ENCODE measurements at places on chromosomes 6 and 20. TPM values are rescaled to one million over a fixed set of nuclear protein-coding genes. Genes with fewer than 3 reads are reported as not detected.

DNA sequence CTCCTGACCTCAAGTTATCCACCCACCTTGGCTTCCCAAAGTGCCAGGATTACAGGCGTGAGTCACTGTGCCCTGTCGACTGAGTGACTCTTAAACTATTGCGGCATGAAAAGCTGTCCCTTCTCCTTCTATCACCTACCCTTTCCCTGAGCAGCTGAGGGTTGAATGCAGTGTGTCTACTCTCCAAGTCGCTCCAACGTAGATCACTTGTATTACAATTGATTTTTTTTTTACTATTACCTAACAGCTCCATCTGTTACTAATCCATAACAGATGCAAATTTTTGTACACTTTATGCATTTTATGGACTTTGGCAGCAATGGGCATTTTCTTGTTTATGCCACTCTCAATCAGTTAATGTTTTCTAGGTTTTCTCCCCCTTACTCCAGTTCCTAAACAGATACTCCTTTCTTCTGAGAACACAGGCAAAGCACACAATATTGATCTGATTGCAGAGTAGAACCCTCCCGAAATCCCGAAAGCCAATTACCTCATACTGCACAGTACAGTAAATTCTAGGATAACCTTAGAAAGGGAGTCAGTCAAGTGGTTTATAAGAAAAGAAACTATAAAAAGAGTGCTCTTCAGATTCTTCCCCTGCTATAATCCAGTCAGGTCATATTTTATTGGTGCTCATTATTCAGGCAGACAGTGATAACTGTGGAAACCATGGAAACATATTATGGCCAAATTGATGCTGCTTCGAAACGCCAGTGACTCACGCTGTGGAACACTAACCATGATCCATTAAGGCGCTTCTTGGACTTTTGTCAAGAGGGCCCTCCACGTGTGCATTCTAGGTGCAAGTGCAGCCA lies 273.0 kb downstream of the ADGB start:
- no peak for DNase-seq

DNA sequence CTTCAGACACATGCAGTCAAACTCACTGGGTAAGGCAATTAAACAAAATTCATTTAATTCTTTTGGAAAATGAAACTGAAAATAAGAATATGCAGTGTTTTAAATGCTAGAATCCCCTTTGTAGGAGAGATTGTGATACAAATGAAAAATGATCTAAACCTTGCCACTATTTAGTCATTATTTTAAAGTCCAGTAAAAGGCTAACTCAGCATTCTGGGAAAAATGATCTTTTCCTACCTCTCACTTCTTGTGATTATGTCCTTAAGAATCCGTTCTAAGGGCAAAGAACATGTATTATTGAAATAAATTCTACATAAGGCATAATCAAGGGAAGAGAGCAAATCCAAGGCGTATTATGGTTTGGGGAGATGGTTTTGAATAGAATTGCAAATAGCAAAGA lies 46.4 kb downstream of the TINAG start:
- DNase-seq: no peak

DNA sequence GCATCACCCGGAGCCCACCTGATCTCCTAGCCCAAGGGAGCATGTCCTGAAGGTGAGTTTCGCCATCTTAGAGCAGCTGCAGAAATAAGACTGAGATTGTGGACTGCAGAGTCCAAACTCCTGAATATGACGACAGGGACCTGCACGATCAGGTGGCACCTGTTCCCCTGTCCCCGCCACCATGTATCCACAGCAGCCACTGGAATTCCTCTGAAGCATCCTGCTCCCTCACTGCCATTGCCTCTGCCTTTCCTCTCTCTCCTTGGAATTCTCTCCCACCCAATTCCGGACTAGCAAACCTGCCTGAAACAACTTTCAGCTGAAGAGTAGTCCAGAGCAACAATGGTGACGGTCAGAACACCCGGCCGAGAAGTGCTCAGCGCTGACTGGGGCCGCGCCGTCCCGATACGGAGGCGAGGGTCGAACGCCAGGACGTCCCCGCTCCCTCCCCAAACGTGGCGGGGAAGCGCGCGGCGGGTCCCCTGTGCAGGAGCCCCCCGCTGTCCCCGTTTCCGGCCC lies 694 bp upstream of the FAM120B start:
- peak; percentile 4 for DNase-seq

The SYCP2L gene
- total RNA-seq: 0.57 TPM

DNA sequence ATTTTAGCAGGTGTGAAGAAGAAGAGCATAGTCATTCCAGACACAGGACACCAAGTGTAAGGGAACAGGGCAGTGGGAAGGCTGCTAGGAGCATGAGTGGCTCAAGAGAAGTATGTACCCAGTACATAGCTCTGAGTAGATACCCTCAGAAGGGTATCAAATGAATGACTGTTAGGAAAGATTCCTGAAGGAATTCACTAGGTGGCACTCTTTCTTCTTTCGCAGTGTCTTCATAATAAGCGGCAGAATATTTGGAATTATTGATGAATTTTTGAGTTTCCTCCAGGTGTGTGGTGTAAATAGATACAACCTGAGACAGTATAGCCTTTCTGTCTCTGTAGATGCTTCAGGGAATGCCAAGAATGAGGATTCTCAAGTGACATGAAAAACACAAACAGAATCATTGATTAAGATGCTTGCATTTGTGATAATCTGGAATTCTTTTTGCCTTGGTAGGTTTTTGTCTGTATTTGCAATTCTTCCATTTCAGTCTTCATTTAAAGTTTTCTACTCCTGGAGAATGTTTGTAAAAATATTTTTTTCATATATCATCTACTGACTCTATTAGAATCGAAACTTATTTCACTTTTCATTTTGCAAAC lies 264.3 kb upstream of the RIMS1 start:
- no peak for DNase-seq

The TSBP1 gene
- total RNA-seq: not detected

DNA sequence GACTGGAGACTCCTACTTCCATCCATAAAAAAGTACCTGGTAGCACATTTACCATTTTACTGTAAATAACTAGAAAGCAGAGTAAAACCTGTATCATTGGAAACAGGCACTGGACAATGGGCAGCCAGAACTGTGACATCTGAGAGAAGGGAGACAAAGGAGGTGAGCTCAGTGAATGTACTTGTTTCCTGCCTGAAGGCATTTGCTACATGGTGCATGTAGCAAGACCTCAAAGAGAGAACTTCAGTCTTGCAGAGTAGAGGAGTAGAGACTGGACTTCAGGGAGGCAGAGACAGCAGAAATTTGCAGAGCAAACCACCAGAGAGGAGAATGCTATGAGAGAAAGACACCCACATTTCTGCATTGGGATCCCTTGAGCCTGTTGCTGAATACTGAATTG lies 171.0 kb upstream of the CCN2 start:
- DNase-seq: no peak

The ZFP57 gene
- total RNA-seq: not detected

DNA sequence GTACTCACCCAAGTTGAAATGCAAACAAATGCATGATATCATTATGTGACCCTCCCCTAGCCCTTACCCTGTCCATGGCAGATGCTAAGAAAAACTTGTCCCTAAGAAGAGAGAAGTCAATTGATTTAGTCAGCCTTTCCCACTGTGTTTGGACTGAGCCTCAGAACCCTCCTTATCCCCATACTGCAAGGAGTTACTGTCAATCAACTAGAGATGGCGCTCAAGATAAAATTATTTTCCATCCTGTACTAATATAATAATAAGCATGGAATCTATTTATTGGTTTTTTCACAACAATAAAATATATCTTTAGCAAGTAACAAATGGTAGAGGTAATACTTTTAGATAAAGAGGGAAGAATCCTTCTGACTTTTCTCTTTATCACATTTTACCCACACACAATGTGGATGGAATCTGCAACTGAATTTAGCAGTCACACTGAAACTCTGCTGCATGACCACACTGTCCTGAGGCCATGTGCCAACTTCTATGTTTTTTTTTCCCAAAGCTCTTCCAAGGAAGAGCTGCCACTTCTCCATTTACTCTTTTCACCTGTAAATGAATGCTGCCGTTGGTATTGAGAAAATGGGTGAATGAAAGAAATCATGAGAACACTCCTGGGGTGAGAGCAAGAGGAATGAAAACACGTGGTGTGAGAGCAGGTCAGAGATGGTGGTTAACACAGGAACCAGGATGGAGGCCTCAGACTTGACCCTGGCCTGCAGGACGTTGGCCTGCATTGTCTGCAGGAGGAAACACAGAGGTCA lies 10.5 kb downstream of the NT5E start:
- DNase-seq: no peak

DNA sequence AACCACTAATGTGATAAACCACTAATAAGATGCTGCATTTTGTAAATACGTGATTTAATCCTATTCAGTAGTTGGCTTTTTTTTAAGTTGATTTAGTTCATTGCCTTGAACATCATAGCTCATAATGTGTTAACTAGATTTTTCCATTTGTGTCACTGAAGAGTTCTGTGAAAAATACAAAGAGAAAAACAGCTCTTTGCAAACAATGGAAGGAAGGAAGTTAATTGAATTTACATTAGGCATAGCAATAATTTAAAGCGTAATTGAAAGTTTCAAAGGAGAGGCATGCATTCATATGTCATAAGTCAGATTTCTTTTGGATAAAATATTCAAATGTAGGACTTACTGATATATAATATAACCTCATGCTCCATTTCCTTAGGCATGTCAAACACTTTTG lies 102.3 kb downstream of the TBC1D7 start:
- DNase-seq: no peak

DNA sequence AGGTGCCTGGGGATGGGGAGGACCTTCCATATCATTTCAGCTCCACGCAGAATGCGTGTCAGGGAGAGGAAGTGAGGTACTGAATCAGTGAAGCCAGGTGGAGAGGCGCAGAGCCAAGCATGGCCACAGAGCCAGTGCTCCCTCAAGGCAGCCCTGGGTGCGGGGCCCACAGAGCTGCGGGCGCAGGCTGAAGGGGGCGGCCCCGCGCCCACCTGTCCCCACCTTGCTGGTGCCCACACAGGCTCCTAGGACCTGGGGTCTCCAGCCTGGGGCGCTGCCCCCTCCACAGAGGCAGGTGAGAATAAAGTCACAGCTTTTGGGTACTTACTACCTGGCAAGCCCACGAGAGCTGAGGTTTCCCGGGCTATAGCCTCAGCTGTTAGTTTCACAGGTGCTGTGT lies 40.0 kb upstream of the GATA5 start:
- no peak for DNase-seq
